Activated CD4-positive, alpha-beta T cell treated with anti-CD3 and anti-CD28 coated beads, Interleukin-2, amount 50 U/mL, for 4 hours (primary cell): ENCODE measurements at places on chromosomes 2 and 18.

DNA sequence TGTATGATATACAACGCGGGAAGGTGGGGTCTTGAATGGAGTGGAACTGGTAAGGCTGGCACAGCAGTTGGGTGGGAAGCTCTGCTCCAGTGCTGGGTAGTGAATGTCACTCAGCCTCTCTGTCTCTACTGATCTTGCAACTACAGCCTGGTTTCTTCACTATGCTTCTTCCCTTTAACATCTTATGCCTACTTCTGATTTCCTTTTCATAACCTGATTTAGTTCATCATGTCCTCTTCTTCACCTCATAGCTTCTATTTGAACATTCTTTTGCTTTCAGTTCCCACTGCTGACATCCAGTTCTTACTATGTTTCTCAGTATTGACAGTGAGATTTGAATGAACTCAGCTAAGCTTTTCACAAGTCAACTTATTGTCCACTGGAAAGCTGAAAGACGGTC lies 286.2 kb downstream of the ARL6IP6 start:
- DNase-seq = no peak

- DNase-seq = no peak
Measured at GRCh38 chr2:47354013-47354847, 48.7 kb upstream of the MSH2 start.

DNA sequence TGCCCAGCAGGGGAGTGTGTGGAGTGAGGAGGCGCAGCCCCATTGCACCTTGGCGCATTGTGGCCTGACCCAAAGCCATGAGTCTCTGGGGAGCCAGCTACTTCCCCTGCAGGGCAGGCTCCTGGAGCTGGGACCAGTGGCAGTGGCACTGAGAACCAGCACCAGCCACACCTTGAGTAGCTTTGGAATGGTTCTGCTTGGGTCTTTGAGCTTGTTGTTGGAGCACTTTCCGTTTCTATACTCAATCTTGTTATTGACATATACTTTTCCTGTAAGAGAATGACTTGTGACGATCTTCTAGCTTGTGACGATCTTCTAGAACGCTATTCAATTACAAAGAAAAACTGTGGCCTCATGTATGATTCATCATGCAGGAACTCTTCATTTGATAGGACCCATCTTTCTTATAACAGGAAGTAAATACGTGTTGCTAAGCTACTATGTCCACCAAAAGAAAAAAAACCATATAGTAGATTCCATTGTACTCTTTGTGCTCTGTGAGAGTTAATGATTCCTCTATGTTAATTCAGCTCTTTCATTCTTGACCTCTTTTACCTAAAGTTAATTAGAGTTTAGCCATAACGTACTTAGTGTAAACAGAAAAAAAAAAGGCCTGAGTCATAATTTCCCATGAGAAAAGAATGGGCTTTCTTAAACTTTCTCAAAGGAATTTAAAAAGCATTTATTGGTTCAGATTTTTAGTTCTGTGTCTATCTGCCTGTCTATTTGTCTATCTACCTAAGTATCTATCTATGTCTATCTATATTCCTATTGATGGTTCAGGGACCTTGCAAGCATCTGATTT lies 113.1 kb downstream of the GATA6 start:
- no peak for DNase-seq

- no peak for DNase-seq
Measured at GRCh38 chr2:38323623-38324022, 53.5 kb downstream of the ATL2 start.

DNA sequence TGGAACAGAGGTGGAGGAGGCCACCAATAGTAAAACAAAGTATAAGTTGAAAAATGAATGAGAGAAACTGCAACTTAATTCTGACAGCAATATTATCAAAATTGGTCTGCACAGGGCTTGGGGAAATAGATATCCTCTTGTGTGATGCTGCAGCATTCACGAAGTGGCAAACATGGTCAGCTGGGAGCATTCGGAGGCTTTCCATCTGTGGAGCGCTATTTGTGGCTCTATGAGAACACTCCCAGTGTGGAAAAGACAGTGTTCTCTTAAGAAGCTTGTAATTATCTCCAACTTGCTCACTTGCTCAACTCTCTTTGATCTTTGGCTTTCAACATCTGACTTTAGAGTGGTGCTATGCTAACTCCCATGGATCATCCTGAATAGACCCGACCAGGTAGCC lies 3.1 kb upstream of the FLACC1 start:
- DNase-seq = no peak

GRCh38 chr2:59887366-59887765 lies 666.1 kb downstream of the BCL11A start:
- DNase-seq = no peak

- DNase-seq = no peak
Measured at GRCh38 chr2:204312105-204312504, 233.2 kb upstream of the PARD3B start.

DNA sequence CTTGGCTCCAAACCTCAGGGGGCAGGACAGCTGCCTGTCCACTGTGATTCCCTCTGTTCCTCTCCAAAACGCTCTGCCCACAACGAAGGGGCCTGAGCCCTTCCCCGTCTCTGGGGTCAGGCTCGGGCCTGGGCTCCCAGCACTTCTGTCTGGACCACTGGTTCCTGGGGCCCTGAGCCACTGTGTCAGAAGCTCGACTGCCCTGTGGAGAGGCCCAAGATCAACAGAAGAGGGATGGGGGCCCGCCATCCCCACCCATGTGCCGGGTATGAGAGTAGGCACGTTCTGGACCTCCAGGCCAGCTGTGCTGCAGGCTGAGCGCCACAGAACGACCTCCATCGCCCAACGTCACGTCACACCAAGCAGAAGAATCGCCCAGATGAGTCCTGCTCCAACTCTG lies 119.9 kb upstream of the HS6ST1 start:
- DNase-seq = no peak

GRCh38 chr2:145503511-145503910 lies 983.6 kb upstream of the ZEB2 start:
- DNase-seq = no peak

GRCh38 chr18:48800876-48801727 lies 149.7 kb downstream of the SMAD7 start:
- no peak for DNase-seq

DNA sequence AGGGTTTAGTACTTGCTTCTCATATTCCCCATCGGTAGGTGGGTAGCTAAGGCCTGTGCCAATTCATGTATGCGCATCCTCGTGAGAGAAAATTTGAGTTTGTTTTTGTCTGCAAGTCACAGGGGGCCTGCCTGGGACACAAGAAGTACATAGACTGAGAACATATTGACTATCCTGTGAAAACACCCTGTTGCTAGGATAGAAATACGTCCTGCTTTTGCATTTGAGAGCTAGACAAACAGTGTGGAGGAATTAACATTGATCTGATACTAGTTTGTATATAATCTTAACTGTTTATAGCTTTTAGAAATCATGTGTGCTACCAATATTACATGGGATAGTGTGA lies 10.9 kb downstream of the WDR7 start:
- no peak for DNase-seq

DNA sequence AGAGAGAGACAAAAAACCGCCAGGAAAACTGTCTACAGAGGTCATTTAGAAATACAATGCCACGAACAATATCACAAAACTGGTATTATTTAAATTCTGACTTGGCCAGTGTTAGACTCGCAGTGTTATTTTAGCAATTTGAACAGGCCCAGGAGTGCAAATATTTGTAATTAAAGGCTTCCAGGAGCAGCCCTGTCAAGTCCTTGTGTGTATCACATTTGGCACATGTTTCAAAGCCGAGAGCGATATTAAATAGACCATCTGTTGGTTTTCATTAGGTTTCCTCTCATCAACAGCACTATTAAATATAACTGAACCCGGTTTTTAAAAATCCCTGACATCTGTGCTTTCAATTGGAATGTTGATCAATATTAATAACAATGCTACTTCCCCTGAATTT lies 656.9 kb downstream of the TSN start:
- no peak for DNase-seq

GRCh38 chr2:144511937-144512336 lies 8.0 kb downstream of the ZEB2 start:
- no peak for DNase-seq

DNA sequence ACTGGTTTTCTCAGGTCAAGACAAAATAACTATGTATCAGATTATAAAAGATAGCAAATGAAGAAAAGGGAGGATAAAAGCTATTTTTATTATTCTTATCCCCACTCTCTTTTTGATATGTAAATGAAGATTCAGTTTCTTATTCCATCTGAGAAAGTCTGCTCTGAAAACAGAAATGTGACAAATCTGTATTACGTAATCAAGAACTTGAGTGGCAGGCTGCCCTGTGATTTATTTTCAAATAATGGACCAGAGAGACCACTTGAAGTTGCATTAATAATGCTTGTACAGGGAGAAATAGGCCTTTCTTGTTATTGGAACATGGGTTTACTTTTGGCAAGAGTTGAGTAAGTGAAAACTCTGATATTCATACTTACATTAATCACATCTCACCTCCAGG lies 727.4 kb downstream of the DPP10 start:
- no peak for DNase-seq

DNA sequence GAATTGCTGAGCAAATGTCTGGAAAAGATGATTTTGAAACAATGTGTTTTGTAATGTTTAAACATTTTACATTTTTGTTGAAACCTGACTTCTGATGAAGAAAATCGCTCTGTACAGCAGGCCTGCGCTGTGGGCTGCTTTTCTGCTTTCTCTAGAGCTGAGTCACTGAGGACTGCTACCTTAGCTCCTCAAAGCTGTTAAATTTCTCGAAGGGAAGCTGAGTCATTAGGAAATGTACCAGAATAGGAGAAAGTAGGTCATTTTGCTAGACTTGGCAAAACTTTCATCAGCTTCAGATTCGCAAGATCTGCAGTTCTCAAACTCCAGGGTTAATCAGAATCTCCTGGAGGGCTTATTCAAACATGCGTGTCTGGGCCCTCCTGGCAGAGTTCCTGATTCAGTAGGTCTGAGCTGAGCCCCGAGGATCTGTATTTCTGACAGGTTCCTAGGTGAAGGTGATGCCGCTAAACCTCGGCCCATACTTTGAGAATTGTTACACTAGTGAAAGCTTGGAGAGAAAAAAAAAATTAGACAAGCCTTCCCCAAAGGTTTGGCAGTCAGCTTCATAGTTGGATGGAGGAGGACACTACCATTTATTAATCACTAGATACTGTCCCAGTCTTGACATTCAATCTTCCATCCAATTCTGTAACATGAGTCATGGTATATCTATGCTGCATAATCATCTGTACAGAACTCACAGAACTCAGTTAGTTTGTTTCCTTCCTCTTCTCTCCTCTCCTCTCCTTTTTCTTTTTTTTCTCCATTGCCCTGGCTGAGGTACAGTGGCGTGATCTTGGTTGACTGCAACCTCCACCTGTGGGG lies 297.6 kb downstream of the PARD3B start:
- peak; percentile 7 for DNase-seq

- no peak for DNase-seq
Measured at GRCh38 chr2:219695145-219695709, 67.8 kb downstream of the SLC4A3 start.

DNA sequence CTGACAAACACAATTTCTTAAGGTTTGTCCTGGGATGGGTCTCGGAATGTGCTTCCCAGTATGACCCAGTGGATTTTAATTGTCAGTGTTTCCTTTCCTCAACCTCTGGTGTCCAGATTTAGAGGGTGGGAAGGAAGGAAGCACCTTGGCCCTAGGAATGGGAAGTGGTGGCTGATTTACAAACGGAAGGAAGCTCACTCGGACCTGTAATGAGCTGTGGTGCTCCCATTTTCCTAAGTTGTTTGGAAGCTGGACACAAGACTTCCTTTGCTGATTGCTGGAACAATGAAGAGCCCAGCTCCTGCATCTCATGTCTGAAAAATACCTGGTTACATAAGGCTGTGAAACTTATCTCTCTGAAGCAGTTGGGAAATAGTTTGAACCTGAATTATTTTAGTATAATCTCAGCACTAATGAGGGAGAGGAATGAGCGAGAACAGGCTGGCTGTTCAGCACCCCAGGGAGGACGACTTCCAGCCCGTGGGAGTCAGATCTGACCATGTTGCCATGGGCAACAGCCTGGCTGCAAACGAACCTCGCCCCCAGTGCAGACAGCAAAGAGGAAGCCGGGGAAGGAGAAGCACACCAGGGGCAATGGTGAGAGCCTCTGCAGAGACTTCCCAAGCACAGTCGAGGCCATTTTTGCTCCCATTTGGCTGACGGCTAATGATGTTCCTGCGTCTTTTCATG lies 74.4 kb upstream of the ASB18 start:
- DNase-seq = no peak

GRCh38 chr18:21191596-21192307 lies 50.3 kb upstream of the GREB1L start:
- no peak for DNase-seq

DNA sequence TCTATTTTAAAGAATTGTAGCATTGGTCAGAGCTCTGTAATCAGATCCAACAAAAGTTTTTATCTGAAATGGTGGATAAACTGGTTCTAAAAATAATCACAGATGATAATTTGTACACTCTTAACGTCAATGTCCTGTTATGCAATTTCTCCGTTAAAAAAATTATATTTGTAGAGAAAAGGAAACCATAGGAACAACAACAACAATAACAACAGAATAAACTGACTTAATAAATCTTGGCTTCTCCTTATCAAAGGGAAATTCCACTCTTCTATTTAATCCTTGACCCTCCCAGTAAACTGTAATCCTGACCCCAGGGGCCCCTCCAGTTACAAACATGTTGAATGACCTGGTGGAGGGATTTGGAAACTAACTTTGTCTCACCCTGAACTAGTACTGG lies 78.6 kb upstream of the ZFP36L2 start:
- DNase-seq = no peak

- no peak for DNase-seq
Measured at GRCh38 chr2:210337159-210337558, 22.2 kb upstream of the MYL1 start.

GRCh38 chr2:222710736-222711135 lies 39.3 kb downstream of the MOGAT1 start:
- DNase-seq = no peak

- DNase-seq = peak; percentile 23
Measured at GRCh38 chr2:54657664-54658083, 65.8 kb upstream of the EML6 start.

DNA sequence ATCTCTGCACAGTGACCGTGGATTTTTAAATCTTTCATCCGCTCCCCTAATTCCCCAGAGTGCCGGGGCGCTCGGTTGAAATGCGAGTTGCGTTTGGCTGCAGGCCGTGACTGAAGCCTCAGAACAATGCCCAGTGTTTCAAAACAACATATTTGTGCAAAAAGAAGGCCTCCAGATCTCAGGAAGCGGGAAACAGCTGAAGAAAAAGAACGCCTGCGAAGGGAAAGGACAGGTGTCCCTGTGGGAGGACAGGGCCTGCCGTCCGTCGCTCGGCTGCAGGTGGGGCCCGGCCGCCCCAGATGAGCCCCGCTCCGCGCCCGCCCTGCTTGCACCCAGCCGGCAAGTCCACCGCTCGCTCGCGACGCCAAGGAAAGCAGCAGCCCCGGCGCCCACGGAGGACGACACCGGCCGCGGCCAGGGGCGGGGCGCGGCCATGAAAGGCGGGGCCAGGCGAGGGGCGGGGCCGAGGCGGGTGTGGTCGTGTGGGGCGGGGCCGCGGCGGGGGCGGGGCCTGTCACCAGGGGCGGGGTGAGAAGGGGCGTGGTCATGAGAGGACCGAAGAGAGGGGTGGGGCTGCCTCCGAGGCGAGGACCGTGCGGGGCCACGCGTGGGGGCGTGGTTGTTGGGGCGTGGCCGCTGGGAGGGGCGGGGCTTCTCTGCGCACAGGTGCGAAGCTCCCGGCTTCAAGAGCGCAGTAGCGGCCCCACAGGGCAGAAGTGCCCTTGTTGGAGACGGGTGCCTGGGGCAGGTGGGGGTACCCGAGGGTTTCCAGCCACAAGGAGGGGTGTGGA lies 17.6 kb upstream of the BOK start:
- DNase-seq = peak; percentile 32

GRCh38 chr2:219298759-219299371 lies 10.3 kb downstream of the PTPRN start:
- peak; percentile 88 for DNase-seq
